ENCODE measurements at places on chromosomes 13 and 19.
A peak's percentile ranks its signal among the peaks of the same experiment; 100 is the strongest.

- peak; percentile 58 for DNase-seq
Observed at GRCh38 chr19:611481-611868, 21.8 kb downstream of the HCN2 start.

DNA sequence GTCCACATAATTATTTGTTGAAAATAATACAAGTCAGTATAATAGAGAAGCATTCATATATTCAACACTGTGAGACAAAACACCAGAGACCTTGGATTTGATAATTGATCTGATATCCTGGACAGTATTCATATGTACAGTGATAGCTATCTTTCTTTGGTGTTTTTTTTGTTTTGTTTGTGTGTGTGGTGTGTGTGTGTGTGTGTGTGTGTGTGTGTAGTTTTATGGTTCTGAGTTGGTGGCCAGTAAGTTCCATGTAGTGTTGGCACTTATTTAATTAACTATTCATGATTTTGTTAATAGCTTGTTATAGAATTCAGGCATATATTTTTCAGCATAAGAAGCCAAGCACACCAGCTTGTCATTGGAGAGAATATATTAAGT lies 1.6 kb upstream of the ANGPTL6 start:
- DNase-seq, result no peak

GRCh38 chr13:43171489-43171888 lies 148.1 kb downstream of the DNAJC15 start:
- DNase-seq, result no peak

GRCh38 chr13:45086484-45086883 lies 33.8 kb upstream of the GTF2F2 start:
- DNase-seq, result no peak

GRCh38 chr13:99326012-99326411 lies 18.8 kb upstream of the GPR183 start:
- no peak for DNase-seq

GRCh38 chr19:51693260-51693659 lies at the start of gene SPACA6:
Gene SPACA6 (plus strand): TSS chr19:51693330. CDS start chr19:51693527, 197 bp downstream.
- DNase-seq, result no peak

DNA sequence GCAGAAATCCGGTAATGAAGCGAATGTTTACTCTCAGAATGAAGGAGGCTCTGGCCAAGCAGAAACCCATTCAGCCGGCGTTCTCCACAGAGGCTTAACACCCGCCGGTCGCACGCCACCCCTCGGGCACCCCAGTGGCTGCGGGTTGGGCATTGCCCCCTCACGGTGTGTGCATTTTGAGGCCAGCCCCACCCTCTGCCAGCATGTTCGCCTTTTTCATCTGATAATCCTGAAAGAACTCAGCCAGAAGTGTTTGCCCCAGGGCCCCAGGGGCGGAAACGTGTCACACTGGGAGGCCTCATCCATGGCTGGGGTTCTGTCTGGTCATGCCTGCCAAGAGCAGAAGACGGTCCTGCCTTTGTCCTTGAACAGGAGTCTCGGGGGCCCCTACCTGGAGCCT lies 34.2 kb downstream of the COMP start:
- peak; percentile 12 for DNase-seq

Measured in SK-N-MC (cell line).